Naive thymus-derived CD8-positive, alpha-beta T cell (primary cell): ENCODE measurements at places on chromosomes 7 and 10.

GRCh38 chr10:32795598-32796183 is 162.3 kb downstream of the ITGB1 start:
- DNase-seq: no peak

- no peak for DNase-seq
Measured at GRCh38 chr7:16636555-16637101, 8.9 kb downstream of the ANKMY2 start.

GRCh38 chr7:54252256-54253035 is 289.7 kb upstream of the VSTM2A start:
- DNase-seq: no peak

- no peak for DNase-seq
Measured at GRCh38 chr7:94848531-94848930, 58.9 kb upstream of the PPP1R9A start.

GRCh38 chr7:38187794-38188440 is 9.9 kb downstream of the STARD3NL start:
- no peak for DNase-seq

DNA sequence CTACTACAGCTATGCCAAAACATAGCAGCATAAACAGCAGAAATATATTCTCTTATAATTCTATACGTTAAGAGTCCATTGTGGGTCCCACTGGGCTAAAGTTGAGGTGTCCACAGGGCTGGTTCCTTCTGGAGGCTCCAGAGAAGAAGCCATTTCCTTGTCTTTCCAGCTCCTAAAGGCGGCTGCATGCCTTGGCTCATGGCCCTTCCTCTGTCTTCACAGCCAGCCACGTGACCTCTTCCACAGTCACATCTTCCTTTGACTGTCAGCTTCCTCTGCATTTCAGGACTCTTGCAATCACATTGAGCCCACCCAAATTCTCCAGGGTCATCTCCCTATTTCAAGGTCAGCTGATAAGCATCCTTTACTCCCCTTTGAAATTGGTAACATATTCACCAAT is 17.2 kb downstream of the NACAD start:
- DNase-seq: no peak

DNA sequence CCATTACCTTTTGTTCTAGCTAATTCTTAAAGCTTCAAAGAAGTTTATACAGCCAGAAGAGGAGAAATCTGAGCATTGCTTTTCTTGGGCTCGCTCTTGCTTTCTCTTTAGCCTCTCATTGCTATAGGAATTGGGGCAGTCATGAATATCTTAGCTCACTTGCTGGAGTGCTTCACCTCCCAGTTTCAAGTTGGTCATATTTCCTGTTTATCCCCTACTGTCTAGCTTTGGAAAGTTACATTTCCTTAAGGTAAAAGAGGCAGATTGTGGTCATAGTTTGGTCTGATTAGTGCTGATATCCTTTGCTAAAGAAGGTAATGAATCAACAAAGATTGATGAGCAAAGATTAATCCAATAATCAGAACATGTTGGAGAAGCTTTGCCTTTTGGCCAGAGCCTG is 77.7 kb upstream of the GLI3 start:
- no peak for DNase-seq

GRCh38 chr10:69087590-69088470 is at the start of gene SRGN:
Gene SRGN, plus strand, starts transcription at chr10:69088103. Its CDS starts 55 bp downstream, at chr10:69088158.
- peak; percentile 80 for DNase-seq

DNA sequence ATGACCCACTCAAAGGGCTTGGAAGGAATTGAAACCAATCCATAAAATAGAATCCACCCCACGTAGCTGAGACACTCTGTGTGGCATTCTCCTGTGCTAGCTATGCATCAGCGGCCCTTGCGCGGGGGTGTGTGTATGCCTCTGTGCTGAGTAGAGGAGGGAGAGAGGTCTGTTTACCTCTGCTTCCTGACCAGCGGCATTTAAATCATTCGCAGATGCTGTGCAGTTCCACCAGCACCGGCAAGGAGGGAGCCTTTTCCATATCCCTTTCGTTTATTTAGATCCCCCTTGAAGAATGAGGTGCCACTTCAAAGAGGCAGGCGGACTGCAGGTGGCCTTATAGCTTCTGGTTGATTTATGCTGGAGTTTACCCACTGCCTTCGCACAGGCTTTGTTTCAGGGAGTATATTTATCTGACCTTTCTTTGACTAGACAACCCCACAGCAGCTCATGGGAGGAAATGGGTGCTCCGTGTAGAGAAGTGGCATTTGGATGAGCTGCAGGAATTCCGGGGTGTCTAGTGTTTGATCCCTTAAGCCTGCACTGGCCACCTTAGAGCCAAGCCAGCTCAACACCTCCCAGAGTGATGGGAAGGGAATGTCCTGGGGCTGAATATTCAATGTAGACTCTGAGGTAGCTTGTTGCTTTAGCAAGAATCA is 11.4 kb downstream of the C10orf53 start:
- DNase-seq: no peak

- DNase-seq: no peak
Measured at GRCh38 chr7:78864339-78864738, 589.1 kb downstream of the MAGI2 start.

DNA sequence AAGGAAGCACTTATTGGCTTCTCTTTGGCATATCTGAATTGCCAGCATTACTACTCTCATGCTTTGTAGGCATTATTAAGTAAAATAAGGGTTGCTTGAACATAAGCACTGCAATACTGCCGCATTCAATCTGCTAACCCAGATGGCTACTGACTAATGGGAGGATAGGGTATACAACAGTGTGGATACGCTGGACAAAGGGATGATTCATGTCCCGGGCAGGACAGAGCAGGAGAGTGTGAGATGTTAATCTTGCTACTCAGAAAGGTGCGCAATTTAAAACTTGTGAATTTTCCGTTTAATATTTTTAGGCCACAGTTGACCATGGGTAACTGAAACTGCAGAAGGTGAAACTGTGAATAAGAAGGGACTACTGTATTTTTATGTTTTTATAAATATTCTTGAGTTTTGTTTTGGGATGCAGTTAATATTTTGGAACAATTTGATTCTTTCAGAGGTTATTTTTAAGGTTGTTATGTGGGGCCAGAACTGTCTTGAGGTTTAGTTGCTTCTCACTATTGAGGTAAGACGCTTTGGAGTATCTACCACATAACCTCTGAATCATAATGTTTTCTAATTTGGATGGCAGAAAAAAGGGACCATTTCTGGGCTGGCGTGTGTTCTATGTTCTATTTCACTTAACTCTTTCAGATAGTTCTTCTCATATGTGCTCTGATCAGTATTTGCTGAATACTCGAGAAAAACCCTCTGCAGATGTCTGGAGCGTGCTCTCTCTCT is 75.7 kb upstream of the SYPL1 start:
- no peak for DNase-seq

GRCh38 chr7:143499246-143499645 is 21.6 kb downstream of the TAS2R41 start:
- DNase-seq: no peak

DNA sequence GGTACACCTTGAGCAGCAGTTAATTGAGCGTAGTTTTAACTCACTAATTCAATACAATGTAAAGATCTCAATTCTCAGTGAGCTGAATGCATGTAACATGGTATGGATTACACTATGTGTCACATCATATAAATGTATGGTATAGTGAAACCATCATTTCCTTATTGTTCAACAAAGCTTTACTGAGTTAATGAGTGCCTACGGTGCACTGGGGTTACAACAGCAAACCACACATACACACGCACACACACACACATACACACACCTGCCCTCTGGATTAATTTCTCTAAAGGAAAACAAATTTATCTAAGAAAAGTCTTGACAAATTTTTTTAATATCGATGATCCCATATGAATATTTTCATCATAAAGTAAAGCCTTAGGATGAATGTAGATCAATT is 369.1 kb downstream of the MALRD1 start:
- DNase-seq: no peak

- DNase-seq: no peak
Measured at GRCh38 chr10:97062456-97062855, 123.3 kb downstream of the SLIT1 start.

- no peak for DNase-seq
Measured at GRCh38 chr10:118983263-118983662, 46.3 kb upstream of the NANOS1 start.
